Hepatocyte (in vitro differentiated cells): ENCODE measurements at places on chromosomes 4 and X.

DNA sequence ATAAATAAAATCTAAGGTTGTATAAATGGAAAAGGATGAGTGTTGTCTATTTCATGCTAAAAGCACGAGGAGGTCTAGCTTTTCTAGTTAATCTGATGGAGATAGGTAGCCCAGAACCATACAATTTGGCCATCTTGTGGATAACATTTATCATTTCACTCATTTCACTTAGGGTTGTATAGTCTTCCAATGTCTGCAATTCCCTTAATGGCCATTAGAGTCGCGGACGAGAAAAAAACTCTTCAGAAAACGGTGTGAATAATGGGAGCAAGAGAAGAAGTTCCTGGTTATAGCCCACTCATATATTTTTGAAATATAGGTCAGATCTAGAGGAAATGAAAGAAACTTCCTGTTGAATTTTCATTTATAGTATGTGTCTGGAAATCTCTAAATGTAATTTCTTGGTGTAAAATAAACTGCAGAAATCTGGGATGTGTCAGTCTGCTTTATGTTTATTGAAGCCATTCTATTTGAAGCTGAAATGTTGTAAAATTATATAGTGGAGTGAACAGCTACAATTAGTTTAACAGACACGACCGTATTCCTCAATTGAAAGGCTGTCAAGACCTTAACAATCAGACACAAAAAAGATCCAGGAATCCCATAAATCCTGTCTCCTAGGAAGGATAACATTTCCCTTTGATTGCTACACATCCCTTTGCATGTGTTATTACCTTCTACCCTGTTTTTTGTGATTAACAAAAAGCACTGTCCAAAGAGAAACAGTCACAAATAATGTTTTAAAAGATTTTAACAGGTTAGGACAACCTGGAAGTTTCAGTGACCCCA is 47.7 kb upstream of the MGST2 start:
- H3K36me3 ChIP-seq, result no peaks in the 10 kb centered on the region
- no peak overlapping the region for H3K27ac ChIP-seq
- H3K4me1 ChIP-seq, result no peaks in the 10 kb centered on the region
- H3K27me3 ChIP-seq, result no peaks in the 10 kb centered on the region
- no peak for DNase-seq

GRCh38 chr4:189285377-189285776 is 655.3 kb upstream of the FRG1 start:
- no peaks in the 10 kb centered on the region for H3K36me3 ChIP-seq
- H3K4me1 ChIP-seq, result no peaks in the 10 kb centered on the region
- no peak for DNase-seq
- no peak overlapping the region for H3K27ac ChIP-seq
- H3K27me3 ChIP-seq, result no peaks in the 10 kb centered on the region

DNA sequence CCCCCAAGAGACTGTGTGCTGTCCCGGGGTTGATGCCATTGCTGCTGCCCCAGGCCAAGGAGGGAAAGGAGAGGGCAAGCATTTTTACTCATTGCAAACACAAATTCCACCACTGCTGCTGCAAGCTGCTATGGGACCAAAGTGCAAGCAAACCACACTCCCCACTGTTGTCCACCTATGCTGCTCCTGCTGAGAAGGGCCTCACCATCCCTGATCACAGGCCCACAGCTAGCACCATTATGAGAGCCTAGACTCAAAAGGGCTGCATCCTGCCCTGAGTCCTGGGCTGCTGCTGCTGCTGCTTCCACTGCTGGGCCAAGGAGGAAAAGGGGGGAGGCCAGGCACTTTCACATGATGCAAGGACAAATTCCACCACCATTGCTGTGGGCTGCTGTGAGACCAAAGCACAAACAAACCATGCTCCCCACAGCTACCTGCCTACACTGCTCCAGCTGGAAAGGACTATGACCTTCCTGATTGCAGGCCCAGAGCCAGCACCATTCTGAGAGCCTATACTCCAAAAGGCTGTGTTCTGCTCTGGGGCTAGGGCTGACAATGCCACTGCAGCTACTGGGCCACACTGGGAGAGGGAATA is 218.2 kb upstream of the ZCCHC13 start:
- H3K36me3 ChIP-seq, result no peaks in the 10 kb centered on the region
- no peak for DNase-seq
- no peaks in the 10 kb centered on the region for H3K4me1 ChIP-seq
- no peak overlapping the region for H3K27ac ChIP-seq
- no peak overlapping the region for H3K4me3 ChIP-seq
- H3K27me3 ChIP-seq, result no peaks in the 10 kb centered on the region

DNA sequence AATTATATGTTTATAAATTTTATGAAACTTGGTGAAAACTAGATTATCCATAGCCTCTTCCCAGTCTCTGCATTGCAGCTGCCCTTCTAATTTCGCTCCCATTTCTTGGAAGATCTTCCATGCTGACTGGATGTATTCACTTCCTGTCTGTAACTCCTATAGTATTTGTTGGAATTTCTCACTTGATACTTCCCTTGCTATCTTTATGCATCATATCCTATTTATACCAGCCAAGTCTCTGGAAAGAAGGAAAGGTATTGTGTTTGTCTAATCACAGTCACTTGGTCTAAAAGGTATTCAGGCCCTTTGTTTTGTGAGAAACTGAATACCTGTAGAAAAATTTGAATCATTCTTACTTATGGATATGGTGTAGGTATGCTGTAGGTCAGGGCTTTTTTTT is 870.9 kb upstream of the FRG1 start:
- no peak for DNase-seq
- H3K27ac ChIP-seq, result no peak overlapping the region
- no peak overlapping the region for H3K4me3 ChIP-seq
- H3K4me1 ChIP-seq, result no peaks in the 10 kb centered on the region
- H3K27me3 ChIP-seq, result no peaks in the 10 kb centered on the region
- H3K36me3 ChIP-seq, result no peaks in the 10 kb centered on the region

DNA sequence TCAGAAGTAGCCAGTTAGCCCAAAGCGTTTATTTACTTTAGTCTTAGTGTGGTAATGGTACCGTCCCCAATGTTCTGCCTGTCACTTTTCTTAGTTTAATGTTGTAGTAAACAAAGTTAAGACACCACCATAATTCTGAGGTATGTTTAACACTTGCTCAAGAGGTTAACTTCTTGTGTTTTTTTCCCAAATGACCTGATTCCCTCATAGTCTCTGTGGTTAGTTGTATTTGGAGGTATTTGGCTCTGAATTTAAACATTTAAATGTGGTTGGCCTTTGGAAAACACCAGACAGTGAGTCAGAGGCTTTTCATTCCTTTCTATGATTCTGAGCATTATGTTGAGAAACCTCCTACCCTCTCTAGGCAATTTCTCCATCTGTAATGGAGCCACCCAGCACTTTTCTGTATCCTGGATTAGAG is 47.9 kb downstream of the CXCL1 start:
- no peaks in the 10 kb centered on the region for H3K27me3 ChIP-seq
- peak; percentile 25 for DNase-seq
- H3K4me1 ChIP-seq, result no peaks in the 10 kb centered on the region
- no peaks in the 10 kb centered on the region for H3K36me3 ChIP-seq
- H3K4me3 ChIP-seq, result no peak overlapping the region

GRCh38 chr4:41257257-41257901 is 651 bp downstream of the UCHL1 start:
- peak; percentile 73 for DNase-seq
- peak overlapping the region; percentile 84 for H3K4me3 ChIP-seq
- no peak overlapping the region for H3K27ac ChIP-seq
- no peaks in the 10 kb centered on the region for H3K36me3 ChIP-seq
- peaks cover 45% of the 10 kb centered on the region for H3K27me3 ChIP-seq

- no peak overlapping the region for H3K4me3 ChIP-seq
- no peaks in the 10 kb centered on the region for H3K36me3 ChIP-seq
- no peak overlapping the region for H3K27ac ChIP-seq
- H3K27me3 ChIP-seq, result no peaks in the 10 kb centered on the region
Observed at GRCh38 chr4:176433983-176434382, 114.2 kb downstream of the SPCS3 start.

DNA sequence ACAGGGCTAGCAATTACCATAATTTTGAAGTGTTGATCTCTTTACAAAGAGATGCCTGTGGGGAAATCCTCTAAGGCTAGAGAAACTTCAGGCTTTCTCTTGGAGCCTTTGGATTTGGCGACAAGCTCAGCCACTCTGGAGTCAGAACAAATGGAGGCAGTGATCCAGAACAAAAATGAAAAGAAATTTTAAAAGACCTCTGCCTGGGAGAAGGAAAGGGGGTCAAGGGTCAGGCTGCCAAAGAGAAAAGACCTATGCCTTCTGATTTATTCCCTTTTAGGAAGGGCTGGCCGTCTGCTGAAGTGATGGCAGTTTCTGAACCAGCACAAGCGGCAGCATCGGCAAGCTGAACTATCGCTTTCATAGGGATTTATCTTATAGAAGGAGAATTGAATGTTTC is 140.8 kb upstream of the SFRP2 start:
- DNase-seq, result no peak
- H3K36me3 ChIP-seq, result no peaks in the 10 kb centered on the region
- no peak overlapping the region for H3K4me3 ChIP-seq
- H3K27me3 ChIP-seq, result no peaks in the 10 kb centered on the region
- H3K4me1 ChIP-seq, result no peaks in the 10 kb centered on the region

DNA sequence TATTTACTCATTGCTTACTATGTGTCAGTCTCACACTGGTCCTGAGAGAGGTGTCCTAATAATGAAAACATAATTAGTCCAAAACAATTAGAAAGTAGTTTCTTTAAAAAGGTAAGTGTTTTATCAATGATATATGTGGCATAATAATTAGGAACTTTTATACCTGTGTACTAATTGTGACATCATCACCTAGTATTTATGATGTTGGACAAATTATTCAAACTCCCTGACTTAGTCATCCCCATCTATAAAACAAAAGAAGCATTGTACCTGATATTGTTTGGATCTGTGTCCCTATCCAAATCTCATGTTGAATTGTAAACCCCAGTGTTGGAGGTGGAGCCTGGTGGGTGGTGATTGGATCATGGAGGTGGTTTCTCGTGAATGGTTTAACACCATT is 15.8 kb upstream of the ARHGEF38 start:
- H3K4me1 ChIP-seq, result peaks cover 12% of the 10 kb centered on the region
- no peak overlapping the region for H3K4me3 ChIP-seq
- no peaks in the 10 kb centered on the region for H3K36me3 ChIP-seq
- H3K27ac ChIP-seq, result no peak overlapping the region
- no peaks in the 10 kb centered on the region for H3K27me3 ChIP-seq

DNA sequence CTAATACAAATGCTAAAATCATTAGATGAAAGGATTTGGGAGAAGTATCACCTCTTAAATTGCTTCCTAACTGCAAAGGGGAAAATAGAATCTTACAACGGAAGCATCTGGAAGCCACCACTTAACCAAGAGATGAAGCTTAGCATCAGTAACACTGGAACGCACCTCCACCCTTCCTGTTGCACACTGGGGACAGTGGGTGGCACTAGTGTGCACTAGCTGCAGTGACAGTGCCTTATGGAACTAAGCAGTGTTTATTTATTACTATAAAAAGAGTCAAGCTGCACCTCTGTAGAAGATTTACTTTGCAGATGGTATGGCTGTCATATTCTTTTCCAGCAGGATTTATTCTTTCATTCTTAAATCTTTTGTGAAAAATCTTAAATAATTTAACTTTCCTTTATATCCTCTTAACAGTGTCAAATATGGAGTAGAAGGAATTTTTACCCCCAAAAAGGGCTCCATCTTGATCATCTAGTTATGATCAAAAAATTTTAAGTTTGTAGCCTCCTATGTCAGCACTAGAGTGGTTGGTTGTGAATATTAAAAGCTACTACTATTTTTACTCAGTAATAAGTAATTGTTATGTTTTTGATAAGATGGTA is 76.7 kb downstream of the SCD5 start:
- no peak overlapping the region for H3K27ac ChIP-seq
- H3K27me3 ChIP-seq, result no peaks in the 10 kb centered on the region
- H3K4me3 ChIP-seq, result no peak overlapping the region
- DNase-seq, result peak; percentile 65
- no peaks in the 10 kb centered on the region for H3K36me3 ChIP-seq
